ENCODE measurements at places on chromosomes 3 and 15. TPM values are rescaled to one million over a fixed set of nuclear protein-coding genes. Genes with fewer than 3 reads are reported as not detected.

GRCh38 chr3:60886518-60886917 lies 364.7 kb downstream of the FHIT start:
- no peaks in the 10 kb centered on the region for H3K36me3 ChIP-seq
- H3K4me1 ChIP-seq: no peaks in the 10 kb centered on the region
- no peaks in the 10 kb centered on the region for H3K27me3 ChIP-seq
- H3K27ac ChIP-seq: no peak overlapping the region
- no peak for DNase-seq

- no peak for DNase-seq
- H3K27ac ChIP-seq: no peak overlapping the region
- no peaks in the 10 kb centered on the region for H3K27me3 ChIP-seq
- no peaks in the 10 kb centered on the region for H3K36me3 ChIP-seq
- H3K4me3 ChIP-seq: no peak overlapping the region
- H3K4me1 ChIP-seq: no peaks in the 10 kb centered on the region
Observed at GRCh38 chr3:37833302-37834186, 28.1 kb upstream of the CTDSPL start.

- no peaks in the 10 kb centered on the region for H3K36me3 ChIP-seq
- H3K4me1 ChIP-seq: peaks cover 4% of the 10 kb centered on the region
- DNase-seq: no peak
- no peaks in the 10 kb centered on the region for H3K27me3 ChIP-seq
Observed at GRCh38 chr3:16943857-16944256, 59.1 kb downstream of the PLCL2 start.

GRCh38 chr3:140922634-140923033 lies 19.0 kb upstream of the SLC25A36 start:
- H3K27me3 ChIP-seq: no peaks in the 10 kb centered on the region
- H3K36me3 ChIP-seq: no peaks in the 10 kb centered on the region
- no peaks in the 10 kb centered on the region for H3K4me1 ChIP-seq
- no peak overlapping the region for H3K27ac ChIP-seq
- DNase-seq: no peak
- no peak overlapping the region for H3K4me3 ChIP-seq

- no peak overlapping the region for H3K27ac ChIP-seq
- no peak for DNase-seq
- H3K4me1 ChIP-seq: no peaks in the 10 kb centered on the region
- H3K36me3 ChIP-seq: no peaks in the 10 kb centered on the region
- H3K4me3 ChIP-seq: no peak overlapping the region
Observed at GRCh38 chr3:175552929-175553328, 693.8 kb downstream of the NAALADL2 start.

DNA sequence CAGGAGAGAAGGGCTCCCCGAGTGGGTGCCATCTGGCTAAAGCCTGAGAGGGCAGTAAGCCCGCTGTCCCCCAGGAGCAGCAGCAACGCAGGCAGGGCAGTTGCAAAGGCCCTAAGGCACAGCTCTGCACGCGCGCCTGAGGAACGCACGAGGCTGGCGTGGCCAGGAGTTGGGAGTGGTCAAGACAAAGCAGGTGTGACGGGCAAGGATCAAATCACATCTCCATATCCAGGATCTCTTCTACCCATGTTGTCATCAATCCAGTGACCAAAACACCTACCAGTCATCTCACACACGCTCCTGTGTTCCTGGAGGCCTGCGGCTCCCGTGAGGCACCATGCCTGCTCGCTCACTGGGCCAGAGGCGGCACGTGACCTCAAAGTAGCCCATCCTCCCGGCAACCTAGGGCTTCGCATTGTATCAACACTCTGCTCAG lies 59.5 kb downstream of the ERC2 start:
- no peak for DNase-seq
- no peak overlapping the region for H3K27ac ChIP-seq
- no peaks in the 10 kb centered on the region for H3K27me3 ChIP-seq
- no peaks in the 10 kb centered on the region for H3K36me3 ChIP-seq
- H3K4me3 ChIP-seq: no peak overlapping the region

DNA sequence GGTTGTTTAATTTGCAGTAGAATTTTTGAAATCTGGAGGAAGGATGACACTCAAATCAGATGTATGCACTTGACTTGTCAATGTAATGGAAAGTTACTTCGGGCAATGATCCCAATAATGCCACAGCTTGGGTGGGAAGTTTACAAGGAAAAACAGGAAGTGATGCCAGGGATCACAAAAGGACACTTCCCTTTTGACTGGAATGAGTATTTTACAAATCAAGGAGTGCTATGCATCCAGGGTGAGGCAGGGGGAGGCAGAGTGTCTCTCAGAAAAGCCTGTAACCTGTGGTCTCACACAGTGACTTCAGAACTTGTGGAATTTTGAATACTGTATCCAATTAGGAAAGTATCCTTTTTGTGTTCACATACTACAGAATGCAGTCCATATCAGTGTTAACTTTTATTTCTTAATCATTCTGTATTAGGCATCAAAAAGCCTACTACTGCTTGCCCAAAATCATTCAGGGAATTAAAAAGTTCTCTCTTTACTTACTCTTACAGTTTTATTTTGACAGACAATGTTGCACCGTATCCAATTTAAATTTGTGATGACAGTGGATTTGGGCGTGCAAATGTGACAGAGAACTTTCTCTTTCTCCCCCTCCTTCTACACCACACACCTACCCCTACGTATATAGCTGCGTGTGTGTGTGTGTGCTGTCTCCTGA lies 445.1 kb downstream of the MECOM start:
- no peaks in the 10 kb centered on the region for H3K27me3 ChIP-seq
- no peaks in the 10 kb centered on the region for H3K36me3 ChIP-seq
- no peak overlapping the region for H3K27ac ChIP-seq
- no peak for DNase-seq
- H3K4me3 ChIP-seq: no peak overlapping the region

GRCh38 chr15:99993681-99994131 lies 260.5 kb upstream of the LYSMD4 start:
- H3K27me3 ChIP-seq: no peaks in the 10 kb centered on the region
- no peaks in the 10 kb centered on the region for H3K36me3 ChIP-seq
- no peak overlapping the region for H3K27ac ChIP-seq
- H3K4me1 ChIP-seq: no peaks in the 10 kb centered on the region
- DNase-seq: no peak

DNA sequence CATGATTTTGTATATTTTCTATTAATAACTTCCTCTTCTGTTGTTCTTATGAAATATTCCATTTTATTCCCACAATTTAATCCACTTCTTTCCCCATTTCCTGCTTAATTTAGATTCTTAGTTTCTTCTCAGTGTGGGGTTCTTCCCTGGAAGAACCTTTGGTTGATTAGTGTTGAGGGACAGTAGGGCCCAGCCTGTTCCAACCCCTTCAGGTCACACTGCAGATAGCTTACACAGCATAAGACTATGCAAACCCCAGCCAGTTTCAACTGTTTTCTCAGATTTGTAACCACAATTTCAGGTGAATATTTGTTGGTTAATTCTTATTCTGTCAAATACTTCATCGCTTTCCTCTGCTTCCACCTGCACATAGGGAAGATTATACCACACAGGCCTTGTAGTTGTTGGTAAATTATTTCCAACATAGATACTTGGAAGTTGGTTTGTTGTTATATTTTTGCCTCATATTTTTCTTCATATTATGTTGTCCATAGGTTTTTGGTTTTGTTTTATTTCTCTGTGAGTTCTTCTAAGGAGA lies 34.7 kb downstream of the AADACL2 start:
- no peaks in the 10 kb centered on the region for H3K27me3 ChIP-seq
- no peaks in the 10 kb centered on the region for H3K36me3 ChIP-seq
- H3K4me3 ChIP-seq: no peak overlapping the region
- H3K4me1 ChIP-seq: peaks cover 2% of the 10 kb centered on the region

DNA sequence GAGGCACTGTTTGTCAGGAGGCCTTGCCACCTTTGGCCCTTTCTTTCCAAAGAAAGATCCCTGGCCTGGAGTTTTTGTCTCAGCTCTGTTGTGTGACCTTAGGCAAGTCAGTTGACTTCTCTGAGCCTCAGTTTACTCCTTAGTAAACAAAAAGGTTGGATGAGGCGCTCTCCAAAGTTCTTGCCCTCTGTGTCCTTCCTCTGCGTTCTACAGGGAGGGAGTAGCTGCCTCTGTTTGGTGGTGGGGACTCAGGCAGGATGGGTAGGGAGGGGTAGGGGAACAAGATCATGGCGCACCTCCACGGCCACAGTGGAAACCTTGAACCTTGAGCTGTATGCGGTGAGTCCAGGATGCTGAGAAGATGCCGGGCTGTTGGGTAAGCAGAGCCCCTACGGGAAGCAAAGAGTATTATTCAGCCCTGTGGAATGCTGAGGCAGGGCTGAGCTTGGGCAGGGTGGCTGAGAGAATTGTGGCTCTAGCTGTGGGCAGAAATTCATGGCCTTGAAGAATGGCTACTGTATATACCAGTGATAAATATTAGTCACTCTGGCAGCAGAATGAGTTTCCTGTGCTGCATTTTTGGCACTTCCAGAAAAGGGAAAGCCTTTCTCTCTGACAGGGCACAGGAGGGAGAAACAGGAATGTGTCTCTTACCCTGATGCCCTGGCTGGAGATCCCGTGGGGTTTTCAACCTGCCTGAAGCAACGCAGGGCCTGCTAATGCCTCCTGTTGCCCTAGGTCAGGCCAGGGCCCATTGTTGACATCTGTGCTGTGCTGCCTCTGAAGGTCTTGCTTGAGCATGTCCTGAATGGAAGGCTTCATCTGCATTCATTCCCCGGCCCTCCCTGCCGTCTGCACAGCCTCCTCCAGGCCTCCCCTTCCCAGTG lies 39.9 kb downstream of the SMAD3 start:
- peak overlapping the region; percentile 40 for H3K27ac ChIP-seq
- peaks cover 46% of the 10 kb centered on the region for H3K4me1 ChIP-seq
- no peak overlapping the region for H3K4me3 ChIP-seq
- H3K36me3 ChIP-seq: no peaks in the 10 kb centered on the region

DNA sequence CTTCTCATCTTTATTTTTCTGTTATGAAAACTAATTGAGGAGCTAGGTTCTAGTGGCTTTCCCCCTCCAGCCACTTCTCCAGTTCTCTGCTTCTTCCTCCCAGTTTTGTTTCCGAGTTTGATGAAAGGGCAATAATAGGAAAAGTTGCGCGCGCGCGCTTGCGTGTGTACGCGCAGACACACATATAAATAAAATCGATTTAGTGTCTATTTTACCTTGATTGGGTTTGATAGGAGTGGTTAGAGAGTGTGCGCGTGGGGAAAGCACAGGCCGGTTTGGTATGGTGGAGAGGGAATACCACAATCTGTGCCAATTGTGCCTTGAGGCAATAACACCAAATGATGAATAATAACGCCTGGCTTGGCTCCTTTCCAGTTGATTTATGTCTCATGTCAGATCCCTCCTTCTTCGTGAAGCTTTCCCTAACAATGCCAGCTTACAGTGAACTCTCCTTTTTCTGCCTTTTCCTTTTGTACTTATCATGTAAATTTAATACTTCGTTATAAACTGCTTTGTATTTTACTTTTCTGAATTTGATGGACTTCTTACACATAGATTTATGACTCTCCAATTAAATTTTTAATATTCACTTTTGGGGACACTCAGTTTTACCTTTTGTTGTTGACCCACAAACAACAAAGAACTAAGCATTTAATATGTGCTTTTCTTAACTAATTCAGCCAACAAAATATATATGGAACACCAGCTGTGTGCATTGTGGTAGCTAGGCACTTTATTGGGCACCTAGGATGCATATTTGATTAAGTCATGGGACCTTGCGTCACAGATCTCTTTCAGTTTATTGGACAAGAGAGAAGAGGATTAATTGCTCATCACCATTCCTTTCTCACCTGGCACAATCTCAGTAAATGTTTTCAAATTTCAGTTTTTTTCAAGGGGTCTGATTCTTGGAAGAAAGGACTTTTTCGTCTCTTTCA lies 1.7 kb downstream of the TIPARP start:
- H3K27ac ChIP-seq: peak overlapping the region; percentile 90
- no peaks in the 10 kb centered on the region for H3K27me3 ChIP-seq
- peak; percentile 17 for DNase-seq
- no peaks in the 10 kb centered on the region for H3K36me3 ChIP-seq

DNA sequence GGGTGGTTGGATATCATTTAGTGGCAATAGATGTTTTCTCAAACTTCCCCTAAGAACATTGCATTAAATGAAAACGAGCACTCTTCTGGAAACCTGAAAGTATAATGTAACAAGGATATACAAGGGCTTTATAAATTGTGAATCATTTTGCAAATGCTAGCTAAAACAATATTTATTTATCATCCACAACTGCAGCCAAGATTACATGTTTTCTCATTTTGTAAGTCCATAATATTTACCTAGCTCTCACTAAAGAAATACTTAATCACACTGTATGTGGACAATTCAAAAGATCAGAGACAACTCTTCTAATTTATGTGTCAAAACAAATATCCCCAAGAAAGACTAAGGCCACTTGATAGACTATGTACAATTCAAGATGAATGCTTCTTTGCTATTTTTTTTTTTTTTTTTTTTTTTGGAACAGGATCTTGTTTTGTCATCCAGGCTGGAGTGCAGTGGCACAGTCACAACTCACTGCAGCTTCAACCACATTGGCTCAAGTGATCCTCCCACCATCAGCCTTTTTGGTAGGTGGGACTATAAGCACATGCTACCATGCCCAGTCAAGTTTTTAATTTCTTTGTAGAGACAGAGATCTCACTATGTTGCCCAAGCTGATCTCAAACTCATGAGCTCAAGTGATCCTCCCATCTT lies 427.7 kb upstream of the THBS1 start:
- H3K4me3 ChIP-seq: no peak overlapping the region
- no peaks in the 10 kb centered on the region for H3K36me3 ChIP-seq
- no peaks in the 10 kb centered on the region for H3K27me3 ChIP-seq
- H3K4me1 ChIP-seq: no peaks in the 10 kb centered on the region

DNA sequence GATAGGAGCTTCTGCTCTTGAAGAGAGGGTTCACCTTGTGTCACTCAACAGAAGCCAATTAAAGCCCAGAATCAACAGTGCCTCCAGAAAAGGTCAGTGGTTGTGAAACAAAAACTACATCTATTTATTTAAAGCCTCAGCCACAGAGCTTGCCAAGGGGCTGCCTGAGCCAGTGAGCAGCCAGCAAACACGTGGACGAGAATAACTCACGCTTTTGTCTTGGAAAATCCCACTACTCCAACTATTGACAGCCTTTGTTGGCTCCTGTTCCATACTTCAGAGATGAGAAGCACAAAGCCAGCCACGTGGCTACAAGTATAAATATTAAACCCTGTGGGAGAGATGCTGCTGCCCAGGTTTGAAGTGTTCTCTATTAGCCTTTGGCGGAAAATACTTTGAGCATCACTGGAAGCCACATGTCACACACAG lies 10.3 kb downstream of the GPR156 start:
- H3K4me1 ChIP-seq: no peaks in the 10 kb centered on the region
- DNase-seq: no peak
- no peak overlapping the region for H3K27ac ChIP-seq
- no peaks in the 10 kb centered on the region for H3K36me3 ChIP-seq

GRCh38 chr3:119294696-119295671 lies 801 bp downstream of the ARHGAP31 start:
- H3K36me3 ChIP-seq: no peaks in the 10 kb centered on the region
- no peaks in the 10 kb centered on the region for H3K27me3 ChIP-seq

- no peak for DNase-seq
- H3K4me3 ChIP-seq: peak overlapping the region; percentile 27
- no peaks in the 10 kb centered on the region for H3K4me1 ChIP-seq
- no peak overlapping the region for H3K27ac ChIP-seq
- no peaks in the 10 kb centered on the region for H3K27me3 ChIP-seq
Observed at GRCh38 chr3:112303764-112304325, 9.8 kb upstream of the SLC9C1 start.

GRCh38 chr3:194034346-194035336 lies 101.3 kb upstream of the HES1 start:
- H3K4me3 ChIP-seq: no peak overlapping the region
- no peaks in the 10 kb centered on the region for H3K4me1 ChIP-seq
- no peaks in the 10 kb centered on the region for H3K27me3 ChIP-seq
- no peaks in the 10 kb centered on the region for H3K36me3 ChIP-seq
- DNase-seq: no peak

CIB1 gene
- total RNA-seq: 37.4 TPM

SOX14 gene
- not detected for total RNA-seq

DUOXA2 gene
- 0.18 TPM for total RNA-seq

DAZL gene
- total RNA-seq: not detected

MAGEL2 gene
- 3.0 TPM for total RNA-seq

UBAP1L gene
- total RNA-seq: 4.4 TPM

FAN1 gene
- 22.0 TPM for total RNA-seq

OR4F6 gene
- not detected for total RNA-seq
